Ureter (tissue), 1 donor: ENCODE measurements at places on chromosomes 12 and 14. TPM values are rescaled to one million over a fixed set of nuclear protein-coding genes. Genes with fewer than 3 reads are reported as not detected.

Gene SLC5A8
- not detected for total RNA-seq

Gene MSRB3
- total RNA-seq = 66.5 TPM

Gene RNASE1
- total RNA-seq = 67.3 TPM

Gene INSM2
- total RNA-seq = not detected

Gene METTL25
- 17.5 TPM for total RNA-seq

Gene LHX5
- total RNA-seq = not detected

Gene EFS
- 25.7 TPM for total RNA-seq

Gene COL2A1
- total RNA-seq = not detected

Gene ATP2A2
- total RNA-seq = 357 TPM

Gene CAPZA3
- total RNA-seq = not detected

Gene ELK3
- 41.7 TPM for total RNA-seq

Gene SCAF11
- 163 TPM for total RNA-seq

DNA sequence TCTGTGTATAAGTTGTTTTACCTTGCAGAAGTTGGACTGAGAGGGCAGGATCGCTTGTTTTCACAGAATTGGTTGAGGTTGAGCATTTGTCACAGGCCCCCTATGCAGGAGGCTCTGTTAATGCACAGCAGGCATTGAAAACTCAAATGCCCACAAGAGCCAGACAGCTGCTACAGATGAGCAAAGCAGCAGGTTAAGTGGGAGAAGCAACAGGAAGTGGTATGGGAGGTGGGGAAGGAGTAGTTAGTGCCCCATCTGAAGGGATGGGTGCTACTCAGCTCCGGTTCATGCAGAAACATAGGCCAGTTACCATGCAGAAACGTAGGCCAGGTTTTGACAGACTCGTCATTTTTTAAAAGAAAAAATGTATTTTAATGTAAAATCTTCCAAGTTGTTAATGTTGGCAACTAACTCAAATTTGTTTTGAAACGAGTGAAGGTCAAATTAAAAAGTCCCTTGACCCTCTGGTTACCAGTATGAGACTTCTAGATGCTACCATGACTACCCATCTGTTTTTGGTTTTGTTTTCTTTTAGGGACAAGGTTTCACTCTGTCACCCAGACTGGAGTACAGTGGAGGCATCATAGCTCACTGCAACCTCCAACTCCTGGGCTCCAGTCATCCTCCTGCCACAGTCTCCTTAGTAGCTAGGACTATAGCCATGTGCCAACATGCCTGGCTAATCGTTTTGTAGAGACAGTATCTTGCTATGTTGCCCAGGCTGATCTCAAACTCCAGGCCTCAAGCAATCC is 84.7 kb upstream of the FRMD6 start:
- DNase-seq = no peak

DNA sequence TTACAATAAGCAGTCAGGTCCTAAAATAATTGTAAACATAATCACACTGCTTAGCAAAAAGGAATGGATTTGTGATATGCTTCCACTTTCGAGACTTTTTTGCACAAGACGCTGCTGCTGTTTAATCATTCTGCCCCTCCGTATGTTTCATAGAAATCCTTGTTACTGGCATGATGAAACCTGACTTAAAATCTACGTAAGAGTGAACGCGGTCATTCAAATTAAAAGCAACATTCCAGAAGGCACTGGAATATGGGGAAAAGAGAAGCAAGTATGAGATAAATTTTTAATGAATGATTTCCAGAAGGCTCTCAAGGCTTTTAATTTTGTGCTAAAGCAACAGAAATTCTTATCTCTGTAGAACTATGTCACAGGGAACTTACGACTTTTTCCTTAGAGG is 1.1 kb downstream of the CNIH1 start:
- DNase-seq = no peak

GRCh38 chr12:110024051-110024450 is 24.3 kb downstream of the C12orf76 start:
- DNase-seq = no peak

DNA sequence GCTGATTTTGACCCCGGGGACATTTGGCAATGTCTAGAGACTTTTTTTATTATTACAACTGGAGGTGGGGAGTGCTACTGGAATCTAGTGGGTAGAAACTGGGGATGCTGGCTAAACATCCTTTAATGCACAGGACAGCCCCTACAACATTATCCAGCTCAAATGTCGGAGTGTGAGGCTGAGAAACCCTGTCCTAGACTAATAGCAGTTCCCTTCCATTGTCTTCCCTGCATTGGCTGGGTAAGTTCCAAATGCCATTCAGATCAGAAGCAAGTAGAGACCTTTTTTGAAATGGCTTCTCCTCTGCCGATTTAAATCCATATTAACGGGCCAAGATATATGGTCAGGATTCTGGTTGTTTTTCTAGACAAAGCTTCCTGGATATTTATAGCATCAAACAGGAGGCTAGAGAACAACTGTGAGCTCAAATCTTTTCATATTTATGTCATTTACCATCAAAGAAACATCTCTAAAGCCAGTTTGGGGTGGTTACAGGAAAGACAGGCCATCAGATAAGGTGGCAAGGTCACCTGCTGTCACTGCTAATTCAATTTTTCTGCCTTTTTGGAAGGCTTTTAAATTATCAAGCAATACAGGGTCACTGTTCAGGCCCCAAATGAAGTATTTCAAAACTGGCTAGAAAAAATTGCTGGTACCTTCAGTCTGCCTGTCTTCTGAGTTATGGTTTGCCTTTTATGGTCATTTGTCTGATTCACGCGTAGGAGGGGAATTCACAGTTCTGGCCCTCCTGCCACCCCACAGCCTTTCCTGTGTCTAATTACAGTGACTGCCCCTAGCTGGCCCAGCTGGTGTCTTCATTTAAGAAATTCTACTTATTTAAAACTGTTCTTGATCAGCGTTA is 20.1 kb upstream of the AKAP5 start:
- DNase-seq = no peak

- DNase-seq = no peak
These were observed 7.8 kb upstream of the LUM start for GRCh38 chr12:91119089-91119488.

DNA sequence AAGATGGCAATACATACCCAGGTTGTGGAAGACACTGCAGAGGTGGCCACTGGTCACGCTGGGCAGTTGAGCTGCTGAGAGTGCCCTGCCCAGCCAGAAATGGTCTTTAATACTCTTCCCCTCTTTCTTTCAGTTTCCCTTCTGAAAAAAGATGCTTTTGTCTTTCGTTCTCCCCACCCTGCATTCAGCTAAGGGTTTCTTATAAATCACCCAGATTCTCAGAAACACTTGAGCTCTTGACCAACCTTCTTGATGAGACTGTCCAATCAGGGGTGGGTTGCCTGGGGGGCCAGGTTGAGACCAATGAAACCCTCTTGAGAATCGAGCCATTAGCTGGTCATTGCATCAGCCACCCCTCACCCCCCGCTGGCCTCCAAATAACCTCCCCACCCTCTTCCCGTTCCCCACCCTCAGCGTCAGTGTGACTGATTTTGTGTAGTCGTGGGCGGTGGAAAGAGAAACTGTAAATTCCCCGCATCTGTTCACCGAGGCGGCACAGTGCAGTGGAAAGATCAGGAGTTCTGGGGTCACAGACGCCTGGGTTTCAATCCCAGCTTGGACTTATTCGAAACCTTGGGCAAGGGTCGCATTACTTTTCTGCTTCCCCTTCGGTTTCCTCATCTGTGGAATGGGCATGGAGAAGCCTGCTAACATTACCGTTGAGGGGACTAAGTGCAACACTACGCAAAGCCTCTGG is 52.3 kb downstream of the SLC25A47 start:
- DNase-seq = peak; percentile 83

GRCh38 chr12:84604551-84604950 is 308.0 kb downstream of the SLC6A15 start:
- DNase-seq = no peak

DNA sequence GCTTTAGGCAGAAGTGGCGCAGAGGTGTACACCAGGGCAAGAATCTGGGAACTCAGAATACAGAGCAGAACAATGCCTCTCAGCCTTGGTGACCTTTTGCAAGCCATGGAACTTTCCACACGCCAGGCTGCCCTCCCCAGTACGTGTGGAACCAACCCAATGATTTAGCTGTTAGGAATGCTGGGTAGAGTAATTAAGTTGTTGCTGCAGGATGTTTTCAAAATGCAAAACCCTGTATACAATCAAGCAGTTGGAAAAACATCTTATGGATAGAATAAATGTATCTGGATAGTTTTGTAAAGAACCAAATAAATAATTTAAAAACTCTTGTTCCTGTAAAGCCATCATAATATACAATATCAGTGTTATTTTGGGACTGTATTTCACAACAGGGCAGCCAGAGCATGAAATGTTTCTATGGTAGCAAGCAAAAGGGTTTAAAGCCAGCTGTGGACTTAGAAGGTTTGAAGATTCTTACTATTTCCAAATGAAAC is 19.4 kb downstream of the PPP1R36 start:
- peak; percentile 71 for DNase-seq

GRCh38 chr12:106783515-106783914 is 9.0 kb downstream of the RIC8B start:
- DNase-seq = no peak

- DNase-seq = no peak
These were observed 210.2 kb downstream of the KCNC2 start for GRCh38 chr12:74999474-74999873.

GRCh38 chr14:99850709-99851108 is 57.5 kb downstream of the EML1 start:
- no peak for DNase-seq

- no peak for DNase-seq
These were observed 13.0 kb upstream of the NELL2 start for GRCh38 chr12:44889162-44889561.

DNA sequence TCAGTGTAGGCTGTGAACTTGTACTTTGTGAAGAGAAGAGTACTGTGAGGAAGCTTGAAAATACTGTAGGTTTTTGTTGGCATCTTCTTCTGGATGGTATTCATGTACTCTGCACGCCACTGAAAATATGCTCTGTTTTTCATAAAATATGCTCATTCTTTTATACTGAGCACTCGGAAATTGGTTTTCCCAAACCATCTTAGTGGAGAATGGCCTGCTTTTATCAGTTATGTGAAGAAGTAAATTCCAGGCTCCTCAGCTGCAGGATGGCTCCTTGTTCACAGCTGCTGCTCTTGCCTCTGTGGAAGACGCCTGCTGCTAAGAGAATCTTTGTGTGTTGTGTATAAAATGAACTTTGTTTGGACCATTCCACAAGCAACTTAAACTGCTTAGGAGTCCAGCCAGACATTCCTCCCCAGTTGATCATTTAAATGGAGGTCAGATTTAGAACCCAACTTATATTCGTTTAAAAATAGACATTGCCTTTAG is 443.5 kb upstream of the RGS6 start:
- DNase-seq = no peak

DNA sequence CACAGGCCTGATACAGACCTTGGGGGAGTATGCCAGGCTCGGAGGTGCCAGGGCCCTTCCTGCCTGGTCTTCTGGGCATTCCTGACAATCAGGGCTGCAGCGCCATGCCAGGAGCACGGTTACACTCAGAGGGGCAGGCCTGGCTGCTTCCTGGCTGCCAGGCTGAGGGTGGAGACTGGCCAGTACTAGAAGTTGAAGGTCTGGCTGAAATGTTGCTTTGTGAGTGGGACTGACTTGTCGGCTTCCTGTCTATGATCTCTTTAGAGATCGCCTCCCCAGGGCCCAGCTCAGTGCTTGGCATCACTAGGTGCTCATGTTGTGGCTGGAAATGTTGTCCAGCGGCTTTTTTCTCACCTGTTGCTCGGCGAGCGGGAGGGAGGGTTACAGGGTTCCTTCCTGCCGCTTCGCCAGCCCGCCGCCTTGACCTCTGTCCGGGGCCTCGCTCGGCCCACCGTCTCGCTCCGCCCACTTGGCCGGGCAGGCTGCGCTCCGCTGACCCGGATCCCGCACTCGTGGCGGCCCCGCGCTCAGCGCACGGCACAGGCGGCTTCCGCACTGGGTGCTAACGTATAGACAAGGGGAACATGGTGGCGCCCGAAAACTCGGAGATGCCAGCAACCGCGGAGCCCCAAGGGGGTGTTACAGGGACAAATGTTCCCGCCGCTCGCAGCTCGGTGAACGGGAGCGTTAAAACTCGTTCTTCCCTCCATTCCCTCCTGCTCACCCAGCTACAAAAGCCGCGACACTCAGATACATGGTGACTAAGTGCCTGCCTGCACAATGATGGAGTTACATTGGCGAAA is 32.6 kb downstream of the PAPLN start:
- no peak for DNase-seq

DNA sequence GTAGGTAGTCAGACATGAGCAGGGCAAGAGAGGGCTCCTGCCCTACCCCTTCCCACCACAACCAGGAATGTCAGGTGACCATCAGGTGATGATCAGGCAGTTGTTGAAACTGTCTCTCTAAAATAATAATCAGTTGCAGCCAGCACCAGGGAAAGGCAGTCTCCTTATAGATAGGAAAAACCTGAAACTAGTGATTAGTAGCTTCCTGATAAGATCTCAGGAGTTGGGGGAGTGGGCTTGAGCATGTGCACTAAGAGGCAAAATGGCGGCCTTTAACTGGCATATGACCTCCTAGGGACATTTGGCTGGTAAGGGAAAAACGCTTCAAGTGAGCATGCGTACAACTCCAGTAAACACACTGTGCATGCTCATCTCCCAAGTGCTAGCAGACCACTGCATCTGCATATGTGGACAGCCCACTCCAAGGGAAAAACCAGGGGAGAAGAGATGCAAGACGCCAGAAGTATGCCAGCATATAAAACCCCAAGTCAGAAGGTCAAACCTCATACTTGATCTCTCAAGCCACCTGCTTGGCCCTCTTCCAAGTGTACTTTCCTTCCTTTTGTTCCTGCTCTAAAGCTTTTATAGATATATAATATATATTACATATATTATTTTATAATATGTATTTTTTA is 37.1 kb downstream of the TGFB3 start:
- DNase-seq = no peak

DNA sequence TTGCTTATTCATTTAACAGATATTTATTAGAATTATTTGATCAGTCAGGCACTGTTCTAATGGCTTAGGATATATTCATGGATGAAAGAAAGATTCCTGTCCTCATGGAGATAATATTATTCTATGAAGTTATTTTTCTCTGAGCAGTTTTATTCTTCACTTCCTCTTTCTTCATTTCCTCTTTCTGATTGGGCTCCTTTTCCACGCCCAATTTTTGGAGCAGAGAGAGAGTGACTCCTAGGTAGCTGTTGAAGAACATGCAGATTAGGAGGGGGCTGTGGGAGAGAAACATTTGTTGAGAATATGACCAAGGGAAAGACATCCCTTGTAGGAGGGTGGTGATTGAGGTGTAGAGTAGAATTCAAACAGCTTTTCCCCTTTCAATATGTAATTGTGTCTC is 6.0 kb upstream of the YARS2 start:
- no peak for DNase-seq

GRCh38 chr12:32843528-32844095 is 53.0 kb downstream of the PKP2 start:
- no peak for DNase-seq
